ENCODE measurements at places on chromosomes 12 and 14.
A peak's percentile ranks its signal among the peaks of the same experiment; 100 is the strongest.

- no peak for DNase-seq
Measured at GRCh38 chr12:20096430-20096829, 271.9 kb upstream of the PDE3A start.

GRCh38 chr14:97390096-97390724 is 593.0 kb downstream of the VRK1 start:
- DNase-seq: no peak

GRCh38 chr12:108729612-108730364 is 1.5 kb downstream of the CORO1C start:
- DNase-seq: no peak

DNA sequence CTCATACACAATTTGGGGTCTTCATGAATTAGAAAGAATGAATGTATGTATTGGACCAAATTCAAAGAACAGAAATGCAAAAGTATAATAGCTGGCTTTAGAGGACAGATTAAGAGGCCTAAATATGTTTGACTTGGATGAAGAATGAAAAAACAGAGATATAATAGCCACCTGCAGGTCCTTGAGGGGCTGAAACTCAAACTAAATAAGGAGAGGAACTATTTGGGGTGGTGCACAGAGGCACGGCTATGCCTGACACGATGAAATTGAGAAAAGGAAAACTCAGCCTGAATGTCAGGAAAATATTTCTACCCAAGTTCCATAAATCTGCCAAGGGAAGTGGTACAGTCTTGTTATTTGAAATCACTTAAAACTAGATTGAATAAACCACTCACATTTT is 222.9 kb upstream of the DDHD1 start:
- DNase-seq: no peak

GRCh38 chr12:85509081-85509856 is 229.2 kb downstream of the ALX1 start:
- DNase-seq: no peak

DNA sequence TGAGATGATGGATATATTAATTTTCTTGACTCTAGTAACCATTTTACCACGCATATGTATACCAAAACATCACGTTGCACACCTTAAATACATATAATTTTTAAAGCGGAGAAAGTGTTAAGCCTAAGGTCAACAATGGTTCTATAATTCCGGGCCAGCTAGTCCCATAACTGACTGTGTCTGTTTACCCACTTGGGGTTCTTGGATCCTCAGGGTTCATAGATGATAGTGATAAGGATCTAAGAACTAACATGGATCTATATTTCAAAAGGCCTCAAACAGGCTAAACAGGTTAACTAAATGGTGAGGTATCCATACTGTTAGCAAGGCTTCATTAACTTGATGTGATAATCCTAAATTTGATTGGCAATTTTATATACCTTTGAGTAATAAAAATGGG is 9.8 kb downstream of the SLC38A1 start:
- DNase-seq: no peak

- DNase-seq: no peak
Measured at GRCh38 chr14:54789781-54790480, 112.7 kb downstream of the GCH1 start.

DNA sequence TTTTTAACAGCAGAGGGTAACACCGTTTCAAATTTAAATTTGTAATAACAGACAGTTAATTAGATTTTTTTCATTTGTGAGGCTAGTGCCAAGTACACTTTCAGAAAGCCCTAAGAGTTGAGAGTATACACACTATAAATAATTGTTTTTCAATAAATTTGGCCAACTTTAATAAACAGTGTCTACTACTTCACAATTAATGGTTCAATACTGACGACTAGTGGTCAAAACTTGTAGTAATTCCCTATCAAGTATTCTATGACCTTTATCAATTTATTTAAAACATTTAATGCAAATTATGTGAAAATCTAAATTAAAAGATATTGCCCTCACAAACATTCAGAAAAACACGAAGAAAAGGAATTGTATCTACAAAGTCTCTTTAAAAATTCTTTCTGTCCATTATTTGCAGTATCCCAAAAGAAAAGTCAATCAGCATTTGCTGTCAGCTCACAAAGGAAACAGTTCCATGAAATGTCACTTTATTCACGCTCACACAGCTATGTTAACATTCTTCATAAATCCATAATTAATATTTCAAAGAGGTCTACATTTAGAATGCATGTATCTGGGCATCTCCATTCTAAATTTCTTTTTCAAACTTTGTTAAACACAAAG is 91.2 kb downstream of the CEP128 start:
- peak; percentile 14 for DNase-seq

DNA sequence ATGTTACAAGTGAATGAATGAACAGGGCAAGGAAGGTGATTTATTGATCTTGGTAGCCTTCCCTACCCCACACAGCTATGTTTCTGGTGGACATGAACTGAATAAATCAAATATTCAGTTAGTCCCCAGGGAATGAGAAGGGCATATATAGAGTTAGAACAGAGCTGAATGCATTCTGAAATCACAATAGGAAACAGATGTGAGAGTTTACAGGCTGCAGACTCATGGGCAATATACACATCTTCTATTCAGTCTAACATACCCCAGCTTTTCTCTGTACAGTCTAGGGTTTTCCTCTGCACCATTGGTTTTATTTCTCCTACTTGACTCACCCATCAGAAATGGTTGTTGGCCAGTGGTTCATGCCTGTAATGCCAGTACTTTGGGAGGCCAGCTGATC is 7.3 kb upstream of the STX2 start:
- no peak for DNase-seq

- DNase-seq: no peak
Measured at GRCh38 chr14:37384870-37385596, 187.3 kb downstream of the MIPOL1 start.

- DNase-seq: peak; percentile 12
Measured at GRCh38 chr12:46266869-46267574, 1.8 kb downstream of the SLC38A1 start.

DNA sequence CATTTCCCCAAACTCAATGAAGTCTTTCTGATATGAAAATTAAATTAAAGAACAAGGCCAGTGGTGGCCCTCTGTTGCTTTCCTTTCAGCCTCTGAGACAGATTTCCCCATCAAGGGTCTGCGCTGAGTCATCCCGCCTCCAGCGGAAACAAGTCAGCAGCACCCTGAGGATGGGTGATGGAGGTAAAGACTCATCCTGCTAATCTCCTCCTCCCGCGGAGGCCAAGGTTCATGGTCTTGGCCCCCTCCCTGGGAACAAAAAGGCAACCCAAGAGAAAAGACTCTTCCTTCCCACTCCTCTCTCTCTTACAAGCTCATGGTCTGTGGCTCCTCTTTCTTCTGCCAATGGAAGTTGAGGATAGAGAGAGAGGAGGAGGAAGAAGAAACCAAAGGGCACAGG is 9.0 kb upstream of the NUMB start:
- DNase-seq: no peak

GRCh38 chr14:39416072-39416471 is 16.2 kb downstream of the FBXO33 start:
- no peak for DNase-seq

- peak; percentile 33 for DNase-seq
Measured at GRCh38 chr12:56629459-56630179, 507 bp downstream of the BAZ2A start.

GRCh38 chr12:83149987-83150386 is 463.3 kb downstream of the TMTC2 start:
- no peak for DNase-seq

GRCh38 chr12:5003025-5003666 is 40.5 kb upstream of the KCNA5 start:
- DNase-seq: peak; percentile 32

- DNase-seq: no peak
Measured at GRCh38 chr14:41605550-41606281, 960 bp upstream of the LRFN5 start.

- DNase-seq: no peak
Measured at GRCh38 chr14:82720946-82721345, 1187.3 kb upstream of the SEL1L start.

DNA sequence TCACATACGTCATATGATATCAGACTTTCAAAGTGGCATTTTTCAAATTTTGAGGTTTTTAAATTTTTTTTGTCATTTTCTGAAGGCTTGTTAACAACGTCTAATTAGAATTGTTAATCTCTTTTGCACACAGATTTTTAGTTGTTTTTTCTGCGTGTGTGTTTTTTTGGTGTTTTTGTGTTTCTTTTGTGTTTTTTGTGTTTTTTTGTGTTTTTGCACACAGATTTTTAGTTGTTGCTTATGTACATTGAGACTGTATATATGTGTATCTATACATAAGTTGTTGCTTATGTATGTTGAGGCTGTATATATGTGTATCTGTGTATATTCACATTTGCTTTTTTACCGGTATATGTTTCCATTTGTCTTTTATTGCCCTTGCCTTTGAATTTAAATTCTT is 30.8 kb downstream of the ARID2 start:
- no peak for DNase-seq

- DNase-seq: no peak
Measured at GRCh38 chr14:54314365-54315104, 82.3 kb upstream of the CDKN3 start.

DNA sequence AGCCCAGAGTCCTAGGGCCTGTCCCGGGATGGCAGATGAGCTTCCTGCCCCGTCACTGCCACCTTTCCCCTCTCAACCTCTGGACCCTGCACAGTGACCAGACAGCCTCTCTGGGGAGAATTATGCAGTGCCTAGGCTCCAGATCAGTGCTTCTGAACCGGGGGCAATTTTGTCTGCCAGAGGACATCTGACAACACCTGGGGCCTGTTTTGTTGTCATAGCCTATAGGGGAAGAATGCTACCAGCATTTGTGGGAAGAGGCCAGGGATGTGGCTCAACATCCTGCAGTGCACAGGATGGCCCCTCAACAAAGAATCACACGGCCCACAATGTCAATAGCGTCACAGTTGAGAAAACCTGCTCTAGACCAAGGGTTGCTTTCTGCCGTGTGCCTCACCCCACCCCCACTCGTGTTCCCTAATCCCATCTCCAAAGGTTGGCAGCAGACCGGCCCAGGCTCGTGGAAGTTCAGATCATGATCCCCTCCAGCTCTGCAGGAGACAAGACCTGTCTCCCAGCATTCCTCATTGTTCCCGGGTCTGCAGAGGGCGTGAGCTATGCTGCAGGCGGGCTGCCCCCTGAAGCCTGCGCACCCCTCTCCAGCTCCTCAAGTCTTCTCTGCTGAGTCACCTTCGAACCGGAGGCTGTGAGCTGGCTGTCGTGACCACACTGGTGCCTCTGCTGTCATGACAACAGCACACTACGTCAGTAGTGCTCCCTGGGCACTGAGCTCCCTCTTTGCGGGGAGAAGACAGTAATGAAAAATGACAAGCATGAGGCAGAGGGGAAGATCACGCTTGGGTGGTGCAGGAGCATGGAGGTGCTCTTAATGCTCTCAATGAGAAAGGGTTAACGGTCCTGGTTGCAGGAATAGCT is 2.0 kb upstream of the GAPDH start:
- peak; percentile 69 for DNase-seq

DNA sequence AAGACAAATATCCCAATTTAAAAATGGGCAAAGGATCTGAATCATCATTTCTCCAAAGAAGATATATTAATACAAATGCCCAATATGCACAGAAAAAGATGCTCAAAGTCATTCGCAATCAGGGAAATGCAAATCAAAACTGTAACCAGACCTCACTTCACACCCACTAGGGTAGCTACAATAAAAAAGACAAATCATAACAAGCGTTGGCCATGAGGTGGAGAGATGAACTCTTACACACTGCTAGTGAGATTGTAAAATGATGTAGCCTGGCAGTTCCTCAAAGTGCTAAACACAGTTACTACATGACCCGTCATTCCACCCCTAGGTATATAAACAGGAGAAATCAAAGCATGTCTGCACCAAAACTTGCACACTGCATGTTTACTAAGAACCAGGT is 30.4 kb downstream of the CDC42BPB start:
- DNase-seq: no peak

- no peak for DNase-seq
Measured at GRCh38 chr12:79964100-79964627, 29.3 kb upstream of the PPP1R12A start.

DNA sequence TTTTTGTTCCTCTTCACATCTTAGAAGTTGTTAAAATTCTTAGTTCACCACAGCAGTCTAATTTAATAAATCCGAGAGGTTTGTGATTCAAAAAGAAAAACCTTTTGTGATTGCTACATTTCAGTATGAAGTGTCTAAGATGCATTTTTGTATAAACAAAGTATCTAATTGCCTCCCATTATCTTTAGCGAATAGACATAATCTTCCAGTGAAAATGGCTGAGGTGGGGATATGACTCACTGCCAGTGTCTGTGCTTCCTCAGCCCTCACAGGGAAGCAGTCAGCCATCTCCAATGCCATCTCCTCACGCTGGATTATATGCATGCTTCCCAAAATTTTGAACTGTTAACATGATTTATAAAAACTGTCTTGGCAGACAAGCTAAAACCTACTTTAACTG is 7.6 kb downstream of the GCH1 start:
- DNase-seq: no peak

GRCh38 chr12:58310809-58311622 is 369.6 kb downstream of the ATP23 start:
- DNase-seq: no peak

GRCh38 chr12:88329833-88330232 is 187.7 kb downstream of the TMTC3 start:
- no peak for DNase-seq

DNA sequence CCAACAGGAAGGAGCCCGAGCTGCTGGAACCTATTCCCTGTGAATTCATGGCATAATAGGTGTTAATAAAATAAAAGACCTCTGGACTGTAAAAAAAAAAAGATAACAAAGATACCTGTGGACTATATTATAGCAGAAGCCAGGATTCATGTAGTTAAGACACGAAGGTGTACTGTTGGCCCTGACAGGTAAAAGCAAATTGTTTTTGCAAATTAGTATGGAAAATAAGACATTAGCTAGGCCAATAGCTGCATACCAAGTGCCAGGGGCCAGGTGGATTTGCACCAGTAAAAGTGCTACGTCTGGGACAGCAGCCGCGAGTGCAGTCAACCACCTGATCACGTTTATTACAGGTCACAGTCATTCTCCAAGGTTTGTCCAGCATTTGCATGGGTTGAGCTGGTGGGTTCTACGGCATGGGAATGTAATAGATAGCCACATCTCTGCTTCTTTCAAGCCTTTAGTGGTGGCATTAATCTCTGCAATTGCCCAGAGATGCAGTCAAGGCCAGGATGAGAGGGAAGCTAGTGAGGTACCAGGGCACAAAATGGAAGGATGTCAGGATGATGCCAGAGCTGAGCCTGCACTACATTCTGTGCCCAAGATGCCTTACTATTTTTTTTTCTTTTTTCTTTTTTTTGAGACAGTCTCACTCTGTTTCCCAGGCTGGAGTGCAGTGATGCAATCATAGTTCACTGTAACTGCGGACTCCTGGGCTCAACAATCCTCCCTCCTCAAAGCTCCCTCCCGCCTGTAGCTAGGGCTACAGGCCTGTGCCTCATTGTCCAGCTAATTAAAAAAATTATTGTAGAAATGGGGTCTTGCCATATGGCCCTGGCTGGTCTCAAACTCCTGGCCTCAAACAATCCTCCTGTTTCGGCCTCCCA is 26.3 kb downstream of the TNFAIP2 start:
- DNase-seq: no peak

GRCh38 chr12:127909041-127909440 is 357.9 kb upstream of the TMEM132C start:
- no peak for DNase-seq

All from amygdala (tissue), 56 donors.